ENCODE measurements at places on chromosomes 6 and 20.

DNA sequence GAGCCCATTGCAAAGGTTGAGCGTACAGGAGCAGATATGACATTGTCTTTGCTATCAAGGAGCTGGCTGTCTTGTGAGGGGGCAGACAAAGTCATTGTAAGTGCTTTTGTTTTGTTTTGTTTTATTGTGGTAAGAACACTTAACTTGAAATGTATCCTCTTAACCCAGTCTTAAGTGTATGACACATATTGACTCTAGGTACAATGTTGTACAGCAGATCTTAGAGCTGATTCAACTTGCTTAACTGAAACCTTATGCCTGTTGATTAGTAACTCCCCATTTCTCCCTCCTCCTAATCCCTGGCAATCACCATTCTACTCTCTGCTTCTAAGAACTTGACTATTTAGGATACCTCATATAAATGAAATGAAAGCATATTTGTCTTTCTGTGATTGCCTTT is 429.0 kb downstream of the BMP2 start:
- no peak for DNase-seq

- DNase-seq = no peak
Measured at GRCh38 chr6:138666636-138667035, 106.9 kb upstream of the CCDC28A start.

DNA sequence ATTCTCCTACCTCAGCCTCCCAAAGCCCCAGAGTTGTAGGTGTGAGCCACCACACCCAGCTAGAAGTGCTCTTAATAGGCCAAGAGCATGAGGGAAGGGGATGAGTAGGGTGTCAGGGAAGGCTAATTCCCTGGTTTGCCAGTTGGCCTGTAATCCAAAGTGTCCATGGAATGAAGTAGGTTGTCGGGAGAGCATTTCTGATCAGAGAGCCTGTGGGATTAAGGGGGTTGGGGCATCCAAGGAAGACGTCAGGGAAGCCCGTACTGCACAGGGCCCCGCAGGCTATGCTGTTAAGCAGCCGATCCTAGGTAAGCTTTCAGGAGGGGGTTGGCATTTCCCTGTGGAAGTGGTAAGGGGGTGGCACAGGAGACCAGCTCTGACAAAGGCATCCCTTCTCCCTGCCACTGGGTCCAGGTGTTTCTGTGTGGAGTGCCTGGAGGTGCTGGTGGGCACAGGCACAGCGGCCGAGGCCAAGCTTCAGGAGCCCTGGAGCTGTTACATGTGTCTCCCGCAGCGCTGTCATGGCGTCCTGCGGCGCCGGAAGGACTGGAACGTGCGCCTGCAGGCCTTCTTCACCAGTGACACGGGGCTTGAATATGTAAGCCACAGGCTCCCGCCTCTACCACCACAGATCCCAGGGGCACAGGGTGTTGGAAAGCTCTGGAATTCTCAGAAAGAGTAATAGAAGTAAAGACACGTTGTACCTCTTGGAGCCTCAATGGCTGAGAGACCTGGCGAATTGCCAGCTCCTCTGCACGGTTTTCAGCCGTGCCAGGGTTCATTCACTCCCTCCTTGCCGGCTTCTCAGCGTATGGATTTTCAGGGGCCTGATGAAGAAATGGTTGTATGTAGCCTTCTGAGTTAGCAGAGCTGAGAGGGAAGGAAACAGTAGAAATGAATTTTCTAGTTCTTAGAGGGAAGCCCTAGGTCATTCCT is 21.4 kb upstream of the MAPRE1 start:
- no peak for DNase-seq

DNA sequence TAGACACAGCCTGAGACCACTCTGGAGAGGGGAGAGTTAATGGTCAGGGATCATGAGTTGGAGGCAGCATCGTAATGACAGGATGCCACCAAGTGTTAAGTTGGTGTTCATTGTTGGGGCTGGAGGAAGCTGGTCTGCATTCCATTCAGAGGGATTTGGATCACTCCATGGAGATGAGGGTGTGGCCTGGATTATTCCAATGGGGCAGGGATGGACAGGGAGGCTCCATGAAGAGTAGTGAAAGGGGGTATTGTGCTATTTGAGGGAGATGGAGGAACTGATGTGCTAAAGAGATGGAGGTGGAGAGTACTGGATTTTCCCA is 1.1 kb downstream of the SAPCD1 start:
- DNase-seq = no peak

DNA sequence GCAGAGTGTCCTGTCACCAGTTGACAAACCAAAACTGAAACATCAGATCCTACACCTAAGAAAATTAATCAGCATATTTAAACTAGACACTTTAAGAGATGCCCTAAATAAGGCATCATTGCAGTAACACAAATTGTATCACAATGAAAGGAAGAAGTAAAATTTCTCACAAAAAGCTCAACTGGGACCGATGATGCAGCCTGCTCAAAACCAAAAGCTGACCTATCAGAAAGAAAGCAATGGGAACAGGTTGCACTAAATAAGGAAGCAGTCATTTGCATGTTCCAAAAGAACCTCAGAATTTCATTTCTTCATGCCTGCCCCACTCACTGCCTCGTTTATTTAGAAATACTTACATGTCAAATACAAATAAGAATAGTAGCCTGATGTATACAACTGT is 12.1 kb downstream of the HIVEP2 start:
- no peak for DNase-seq

DNA sequence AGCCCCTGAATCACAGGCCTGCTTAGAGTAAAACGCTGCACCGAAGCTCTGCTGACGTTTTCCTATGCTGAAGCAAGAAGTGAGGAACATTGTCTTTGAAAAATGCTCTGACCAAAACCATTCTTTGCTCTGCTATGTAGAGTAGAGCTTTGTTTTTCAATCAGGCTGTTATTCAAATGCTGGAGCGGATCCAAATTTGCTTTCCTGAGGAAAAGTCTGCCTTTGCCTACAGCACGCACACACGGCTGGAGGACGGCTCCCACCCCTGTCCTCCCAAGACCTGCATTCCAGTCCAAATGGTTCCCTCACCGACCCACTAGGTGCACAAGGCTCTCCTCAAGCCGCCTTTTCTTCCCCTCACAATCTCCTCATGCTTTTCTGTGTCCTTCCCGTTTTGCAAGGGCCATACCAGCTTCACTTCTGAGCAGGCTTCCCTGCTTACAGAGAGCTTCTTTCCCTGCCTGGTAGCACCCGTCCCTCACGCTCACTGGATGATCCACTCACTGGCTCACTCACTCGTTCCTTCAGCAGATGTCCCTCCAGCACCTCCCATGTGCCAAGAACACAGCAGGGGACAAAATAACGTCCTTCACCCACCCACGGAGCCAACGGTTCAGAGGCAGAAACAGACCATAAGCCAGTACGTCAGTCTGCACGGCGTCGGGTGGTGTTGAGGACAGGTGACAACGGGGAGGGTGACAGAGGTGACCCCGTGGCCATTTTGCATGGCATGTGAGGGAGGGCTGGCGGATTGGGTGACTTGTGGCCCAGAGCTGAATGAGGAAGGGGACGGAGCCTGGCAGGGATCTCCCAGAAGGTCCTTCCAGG is 137.9 kb upstream of the NEDD9 start:
- DNase-seq = no peak

GRCh38 chr20:19737025-19737424 is 21.0 kb upstream of the RIN2 start:
- no peak for DNase-seq

GRCh38 chr20:13791540-13792459 is 7.0 kb downstream of the NDUFAF5 start:
- no peak for DNase-seq

DNA sequence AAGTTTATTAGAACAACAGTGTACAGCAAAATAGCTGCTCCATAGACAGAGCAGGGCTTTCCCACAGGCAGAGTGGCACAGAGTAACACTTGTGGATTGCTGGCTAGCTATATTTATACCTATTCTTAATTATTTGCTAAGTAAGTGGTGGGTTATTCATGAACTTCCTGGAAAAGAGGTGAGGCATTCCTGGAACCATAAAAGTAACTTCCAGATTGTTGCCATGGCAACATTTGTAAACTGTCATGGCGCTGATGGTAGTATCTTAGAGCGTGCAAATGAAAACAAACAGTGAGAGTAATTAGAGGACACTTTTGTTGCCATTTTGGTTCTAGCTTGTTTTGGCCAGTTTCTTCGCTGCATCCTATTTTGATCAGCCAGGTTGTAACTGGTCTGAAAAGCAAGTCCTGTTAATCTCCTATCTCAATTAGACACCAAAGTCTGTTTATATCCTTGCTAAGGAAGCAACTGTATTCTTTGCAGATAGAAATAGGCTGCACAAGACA is 23.9 kb downstream of the DEFB114 start:
- DNase-seq = no peak

DNA sequence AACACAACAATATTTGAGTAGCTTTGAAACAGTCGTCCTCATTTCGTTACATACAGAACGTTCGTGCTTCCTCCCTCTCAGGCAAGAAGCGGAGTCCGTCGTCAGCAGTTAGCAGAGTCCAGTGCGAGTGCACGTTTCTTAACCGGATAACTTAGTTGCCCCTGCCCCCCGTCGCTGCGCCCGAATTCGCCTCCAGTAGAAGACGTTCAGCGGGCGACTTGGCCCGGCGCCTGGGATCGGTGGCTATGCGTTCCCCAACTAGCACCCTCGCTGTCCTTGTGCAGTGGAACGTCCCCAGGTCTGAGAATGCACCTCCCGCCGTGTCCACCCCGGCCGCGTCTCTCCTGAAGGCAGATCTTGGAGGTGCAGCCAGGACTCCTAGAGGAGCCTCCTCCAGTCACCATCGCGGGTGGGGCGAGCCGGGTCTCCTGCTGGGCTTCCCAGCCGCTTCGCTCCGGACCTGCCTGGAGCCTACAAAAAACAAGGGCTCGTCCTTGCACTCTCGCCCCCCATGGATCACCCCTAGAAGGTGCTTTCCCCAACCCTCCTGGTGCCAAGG is 910 bp upstream of the PCSK2 start:
- no peak for DNase-seq

DNA sequence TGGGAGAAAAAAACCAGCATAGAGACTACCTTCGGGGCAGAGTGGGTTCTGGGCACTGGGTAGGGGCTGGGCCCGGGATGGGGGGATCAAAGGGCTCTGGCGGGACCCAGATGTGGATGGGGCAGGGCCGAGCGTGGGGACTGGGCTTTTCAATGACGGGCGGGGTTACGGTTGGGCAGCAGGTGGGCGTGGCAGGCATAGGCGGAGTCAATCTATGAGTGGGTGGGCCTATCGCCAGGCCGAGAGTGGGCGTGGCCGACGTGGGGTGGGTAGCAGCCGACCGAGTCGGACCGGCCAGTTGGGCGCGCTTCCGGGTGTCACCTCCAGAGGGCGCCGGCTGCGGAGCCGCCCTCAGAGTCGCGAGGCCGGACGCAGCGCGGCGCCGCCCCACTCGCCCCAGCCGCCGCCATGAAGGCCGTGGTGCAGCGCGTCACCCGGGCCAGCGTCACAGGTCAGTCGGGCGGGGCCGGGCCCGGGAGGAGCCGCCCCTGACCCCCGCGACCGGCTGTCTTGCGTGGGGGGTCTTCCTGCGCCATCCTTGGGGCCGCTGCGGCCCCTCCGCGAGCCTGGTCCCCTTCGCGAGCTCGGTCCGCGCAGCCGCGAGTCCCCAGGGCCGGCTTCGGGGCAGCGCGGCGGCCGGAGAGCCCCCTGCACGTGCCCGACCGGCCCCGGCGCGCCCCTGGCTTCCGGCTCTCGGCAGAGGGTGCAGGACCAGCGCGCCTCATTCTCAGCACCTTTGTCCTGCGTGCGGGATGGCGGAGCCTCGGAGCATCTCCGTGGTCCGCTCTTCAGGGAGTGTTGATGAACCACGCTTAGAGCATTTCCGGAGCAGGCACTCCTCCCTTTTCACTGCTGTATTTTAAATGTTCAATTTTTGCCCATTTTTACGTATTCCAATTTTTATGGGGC is at the start of gene DTD1:
Gene DTD1, plus strand, starts transcription at position 390 of the 909 bp plus-strand sequence. Its CDS starts 19 bp downstream, at position 409.
- DNase-seq = no peak

- DNase-seq = no peak
Measured at GRCh38 chr20:12466915-12467314, 541.9 kb upstream of the SPTLC3 start.

DNA sequence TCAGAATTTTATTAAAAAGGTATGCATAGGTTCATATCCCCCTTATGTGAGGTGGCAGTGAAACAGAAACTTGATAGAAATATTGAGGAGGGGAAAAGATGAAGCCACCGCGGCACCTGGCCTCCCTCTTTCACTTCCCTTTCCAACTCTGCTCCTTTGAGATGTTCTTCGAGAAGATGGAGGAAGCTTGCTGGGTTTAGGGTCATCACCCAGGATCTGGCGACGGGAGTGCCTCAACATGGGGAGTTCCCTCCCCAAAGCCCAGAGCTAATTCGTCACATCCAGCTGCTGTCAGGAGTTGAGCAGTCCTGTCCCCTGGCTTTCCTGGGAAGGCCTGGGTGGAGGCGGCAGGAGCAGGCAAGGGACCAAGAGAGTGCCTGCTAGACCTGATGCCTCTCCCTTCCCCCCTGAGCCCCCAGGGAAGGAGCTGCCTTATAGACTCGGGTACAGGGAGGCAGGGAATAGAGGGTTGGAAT is 29.1 kb downstream of the RREB1 start:
- DNase-seq = no peak

GRCh38 chr6:85361643-85362014 is 88.3 kb upstream of the NT5E start:
- no peak for DNase-seq

GRCh38 chr6:32194825-32195651 is 2.6 kb upstream of the GPSM3 start:
- no peak for DNase-seq

GRCh38 chr20:17226410-17227218 is at the start of gene PCSK2:
Gene PCSK2, plus strand, starts transcription at chr20:17227040. Its CDS starts 266 bp downstream, at chr20:17227306.
- no peak for DNase-seq

GRCh38 chr6:38739532-38739931 is 24.4 kb downstream of the DNAH8 start:
- no peak for DNase-seq

DNA sequence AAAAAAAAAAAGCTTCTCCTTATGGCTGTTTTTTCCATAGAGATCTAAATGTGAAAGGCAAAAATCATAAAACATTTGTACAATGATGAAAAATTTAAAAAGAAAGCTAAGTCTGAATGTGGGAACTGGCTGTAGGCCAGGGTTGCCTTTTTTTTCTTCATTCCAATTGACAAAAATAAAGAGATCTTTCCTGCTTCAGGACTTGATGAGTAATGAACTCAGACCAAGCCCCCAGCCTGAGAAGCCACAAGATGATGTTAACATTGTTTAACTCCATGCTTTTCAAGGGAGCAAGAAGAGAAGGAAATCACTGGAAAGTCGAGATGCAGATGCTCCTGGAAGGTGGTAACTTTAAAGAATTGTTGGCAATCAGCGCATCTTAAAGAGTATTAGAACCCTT is 41.4 kb downstream of the TRMT6 start:
- DNase-seq = no peak
